NCI-H774 (cell line): ENCODE measurements at places on chromosomes 6 and 20.

- no peak for DNase-seq
Measured at GRCh38 chr20:49749625-49750024, 35.9 kb upstream of the B4GALT5 start.

DNA sequence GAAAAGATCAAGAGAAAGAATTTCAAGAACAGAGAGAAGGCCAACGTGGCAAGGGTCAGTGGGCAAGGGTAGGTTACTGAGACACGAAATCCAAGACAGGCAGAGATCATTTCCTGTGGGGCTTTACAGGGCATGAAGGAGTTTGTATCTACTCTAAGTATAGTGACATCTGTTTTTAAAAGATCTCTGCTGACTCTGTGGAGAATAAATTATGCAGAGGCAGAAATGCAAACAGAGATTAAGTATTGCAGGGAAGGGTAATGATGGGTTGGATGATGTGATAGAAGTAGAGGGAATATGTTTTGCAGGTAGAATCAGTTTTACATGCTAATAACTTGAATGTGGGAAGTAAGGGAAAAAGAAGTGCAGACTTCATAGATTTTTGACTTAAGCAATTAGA lies 243.5 kb downstream of the FRK start:
- DNase-seq, result no peak

GRCh38 chr6:9943026-9943425 lies 471.8 kb downstream of the TFAP2A start:
- DNase-seq, result no peak

GRCh38 chr6:154350293-154350692 lies 6.3 kb downstream of the IPCEF1 start:
- DNase-seq, result no peak

- DNase-seq, result no peak
Measured at GRCh38 chr20:19947611-19948264, 69.4 kb upstream of the NAA20 start.

- no peak for DNase-seq
Measured at GRCh38 chr20:8375898-8376297, 243.8 kb downstream of the PLCB1 start.

DNA sequence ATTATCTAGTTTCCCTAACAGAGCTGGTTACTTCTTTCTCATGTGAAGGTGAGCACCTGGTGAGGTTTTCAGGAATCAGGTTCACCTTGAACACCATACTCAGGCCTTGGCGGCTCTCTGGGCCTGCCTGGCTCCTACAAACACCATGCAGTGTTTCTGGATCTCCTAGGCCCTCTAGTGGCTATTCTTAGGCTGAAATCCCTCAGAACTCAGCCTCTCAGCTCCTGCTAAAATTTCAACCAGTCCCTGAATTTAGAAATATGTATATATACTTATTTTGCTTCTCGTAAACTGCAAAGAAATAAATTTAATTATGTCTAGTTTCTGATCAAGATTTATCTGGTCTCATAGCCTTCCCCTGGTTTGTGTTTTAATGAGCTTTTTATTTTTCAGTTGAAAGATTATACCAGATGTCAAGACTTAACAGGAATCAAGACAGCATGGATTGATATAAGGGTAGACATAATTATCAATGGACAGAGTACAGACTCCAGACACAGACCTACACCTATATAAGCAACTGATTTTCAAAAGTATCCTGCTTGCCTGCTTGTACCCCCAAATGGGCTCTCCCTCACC lies 55.9 kb downstream of the ANKEF1 start:
- DNase-seq, result peak; percentile 47

DNA sequence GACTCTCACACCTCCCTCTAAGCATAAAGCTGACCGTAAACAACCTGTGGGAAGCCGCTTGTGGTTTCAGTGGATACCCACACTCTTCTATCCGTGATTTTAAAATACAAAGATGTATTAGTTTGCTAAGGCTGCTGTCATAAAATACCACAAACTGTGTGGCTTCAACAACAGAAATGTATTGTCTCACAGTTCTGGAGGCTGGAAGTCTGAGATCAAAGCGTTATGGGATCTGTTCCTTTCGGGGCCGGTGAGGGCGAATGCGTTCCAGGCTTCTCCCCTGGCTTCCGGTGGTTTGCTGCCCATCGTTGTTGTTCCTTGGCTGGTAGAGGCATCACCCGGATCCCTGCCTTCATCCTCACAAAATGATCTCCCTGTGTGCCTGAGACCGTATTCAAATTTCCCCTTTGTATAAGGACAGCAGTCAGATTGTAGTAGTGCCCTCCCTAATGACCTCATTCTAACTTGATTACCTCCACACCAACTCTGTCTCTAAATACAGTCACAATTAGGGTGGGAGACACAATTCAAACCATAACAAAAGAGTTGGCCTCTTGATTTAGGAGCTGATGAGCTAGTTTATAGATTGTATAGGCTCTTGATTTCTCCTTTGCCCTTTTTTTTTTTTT lies 210.6 kb upstream of the SOX4 start:
- no peak for DNase-seq

GRCh38 chr6:113779656-113780055 lies 77.5 kb upstream of the MARCKS start:
- no peak for DNase-seq

- DNase-seq, result no peak
Measured at GRCh38 chr20:49477200-49477599, 5.3 kb downstream of the KCNB1 start.

GRCh38 chr6:150514806-150515380 lies 84.8 kb upstream of the PLEKHG1 start:
- no peak for DNase-seq

- DNase-seq, result no peak
Measured at GRCh38 chr6:43953256-43953655, 174.0 kb downstream of the MRPL14 start.

- no peak for DNase-seq
Measured at GRCh38 chr6:88730611-88731011, 232.8 kb downstream of the RNGTT start.

DNA sequence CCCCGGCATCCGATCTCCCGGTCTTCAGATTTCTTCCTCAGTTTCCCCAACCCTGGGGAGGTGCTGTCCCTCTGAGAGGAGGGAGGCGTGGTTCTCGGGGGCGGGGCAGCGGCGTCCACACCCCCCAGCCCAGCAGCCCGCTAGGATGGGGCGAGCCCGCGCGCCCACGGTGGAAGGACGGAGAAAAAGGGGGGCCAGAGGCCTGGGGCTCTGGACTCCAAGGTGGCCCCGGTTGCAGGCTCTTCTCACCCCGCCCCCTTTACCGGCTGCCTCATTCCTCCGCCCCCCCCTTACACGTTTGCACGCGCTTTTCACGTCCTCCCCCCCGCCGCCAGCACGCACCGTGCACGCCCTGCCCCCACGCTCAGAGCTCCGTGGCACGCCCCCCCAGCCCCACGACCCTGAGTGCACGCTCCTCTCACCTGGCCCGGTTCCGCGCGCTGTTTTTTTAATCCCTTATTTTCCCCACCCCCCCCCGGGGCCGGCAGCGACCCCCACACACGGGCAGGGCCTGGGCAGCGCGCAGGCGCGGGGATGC lies 402 bp downstream of the ZBTB12 start:
- peak; percentile 36 for DNase-seq

DNA sequence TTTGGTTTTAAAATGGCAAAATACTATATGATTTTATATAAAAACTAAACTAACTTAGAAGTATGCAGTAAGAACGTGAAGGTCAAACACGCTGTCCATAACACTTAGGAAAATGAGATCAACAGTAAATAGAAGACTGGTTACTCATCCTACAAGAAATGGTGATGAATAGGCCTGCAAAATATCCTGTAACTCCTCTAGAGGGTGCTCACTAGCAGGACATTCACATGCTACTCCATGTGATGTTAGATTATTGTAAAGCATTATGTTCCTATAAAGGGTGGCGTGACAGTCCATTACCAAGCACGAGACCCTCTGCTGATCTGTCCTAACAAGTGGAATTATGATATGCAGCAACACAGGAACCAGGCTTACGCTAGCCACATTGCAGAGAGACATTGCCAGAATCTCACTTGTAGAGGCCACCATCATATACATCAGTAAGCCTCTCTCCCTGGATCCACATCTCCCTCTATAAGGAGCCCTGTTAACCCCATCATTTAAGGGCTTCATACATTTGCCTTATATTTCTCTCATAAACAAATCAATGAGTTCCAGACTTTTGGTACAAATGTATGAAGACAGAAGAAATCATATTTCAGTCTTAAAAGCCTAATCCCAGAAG lies 18.0 kb upstream of the DEFB129 start:
- DNase-seq, result peak; percentile 15

DNA sequence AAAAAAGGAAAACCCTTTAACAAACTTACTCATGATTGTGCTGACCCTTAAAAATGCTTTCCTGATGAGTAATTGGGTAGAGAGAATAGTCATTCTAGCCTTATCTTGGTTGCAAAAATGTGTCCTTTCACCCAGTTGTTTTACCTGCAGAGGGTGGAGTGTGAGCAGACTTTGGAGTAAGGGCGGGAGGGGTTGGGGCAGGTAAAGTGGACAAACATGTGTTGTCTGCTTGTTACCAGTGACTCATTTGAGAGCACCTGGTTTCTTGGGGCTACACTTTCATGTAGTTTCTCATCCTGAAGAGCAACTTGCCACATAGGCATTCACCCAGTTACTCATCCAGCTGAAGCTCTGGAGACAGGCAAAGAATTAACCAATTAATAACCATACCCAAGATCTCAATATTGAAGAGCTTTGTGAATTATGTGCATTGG lies 121.1 kb downstream of the TNFRSF21 start:
- no peak for DNase-seq

DNA sequence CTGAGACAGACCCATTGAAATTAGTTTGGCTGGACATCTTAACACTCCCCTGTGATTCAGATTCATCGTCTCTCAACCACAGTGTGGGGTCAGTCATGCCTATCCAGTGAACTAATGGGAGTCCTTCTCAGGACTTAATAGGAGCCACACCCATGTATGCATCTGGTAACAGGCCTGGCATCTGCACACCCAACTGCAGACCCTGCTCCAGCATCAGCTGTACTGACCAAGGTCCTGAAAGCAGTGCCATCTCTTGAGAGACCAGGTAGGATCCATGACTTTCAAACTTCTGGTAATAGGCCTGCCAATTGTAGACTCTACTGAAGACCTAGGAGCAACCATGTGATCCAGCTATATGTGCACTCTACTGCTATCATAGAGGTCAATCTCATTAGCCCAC lies 363.6 kb upstream of the POU3F2 start:
- no peak for DNase-seq

- DNase-seq, result peak; percentile 83
Measured at GRCh38 chr6:145633981-145634627, 101.2 kb downstream of the EPM2A start.

GRCh38 chr6:160899671-160900430 lies 91.7 kb upstream of the MAP3K4 start:
- no peak for DNase-seq

DNA sequence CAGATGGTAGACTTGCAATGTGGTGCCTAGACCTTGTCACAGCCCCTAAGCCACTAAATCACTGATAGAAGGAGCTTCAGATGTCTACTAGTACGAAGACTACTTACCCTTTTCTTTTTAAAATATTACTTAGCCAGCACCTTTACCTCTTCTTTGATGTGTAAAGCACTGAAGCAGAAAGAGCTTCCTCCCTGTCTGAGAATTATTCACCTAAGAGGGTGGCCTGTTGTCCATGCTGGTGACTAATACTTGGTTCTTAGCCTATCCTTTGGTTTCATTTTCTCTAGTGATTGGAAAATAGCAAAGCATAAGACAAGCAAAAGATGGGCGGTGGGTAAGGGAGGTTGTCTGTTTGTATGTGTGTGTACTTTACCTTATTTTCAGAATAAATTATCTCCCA lies 794.6 kb downstream of the TFAP2A start:
- DNase-seq, result no peak

DNA sequence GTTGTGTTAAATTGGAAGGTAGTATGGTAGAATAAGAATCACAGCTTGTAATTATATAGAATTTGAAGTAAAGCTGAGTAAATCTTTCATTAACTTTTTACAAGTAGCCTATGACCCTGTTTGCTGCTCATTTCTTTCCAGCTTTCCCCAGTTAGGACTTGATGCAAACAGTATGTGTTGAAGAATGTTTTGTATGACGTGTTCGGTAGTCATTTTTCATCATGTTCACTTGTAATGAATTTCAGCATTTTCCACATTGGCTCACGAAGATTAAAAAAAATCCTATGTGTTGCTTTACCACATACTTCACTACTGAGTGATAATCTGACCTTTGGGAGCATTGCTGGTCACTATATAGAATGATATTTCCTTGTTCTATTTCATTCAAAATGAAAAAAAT lies 162.4 kb downstream of the CDKAL1 start:
- no peak for DNase-seq

DNA sequence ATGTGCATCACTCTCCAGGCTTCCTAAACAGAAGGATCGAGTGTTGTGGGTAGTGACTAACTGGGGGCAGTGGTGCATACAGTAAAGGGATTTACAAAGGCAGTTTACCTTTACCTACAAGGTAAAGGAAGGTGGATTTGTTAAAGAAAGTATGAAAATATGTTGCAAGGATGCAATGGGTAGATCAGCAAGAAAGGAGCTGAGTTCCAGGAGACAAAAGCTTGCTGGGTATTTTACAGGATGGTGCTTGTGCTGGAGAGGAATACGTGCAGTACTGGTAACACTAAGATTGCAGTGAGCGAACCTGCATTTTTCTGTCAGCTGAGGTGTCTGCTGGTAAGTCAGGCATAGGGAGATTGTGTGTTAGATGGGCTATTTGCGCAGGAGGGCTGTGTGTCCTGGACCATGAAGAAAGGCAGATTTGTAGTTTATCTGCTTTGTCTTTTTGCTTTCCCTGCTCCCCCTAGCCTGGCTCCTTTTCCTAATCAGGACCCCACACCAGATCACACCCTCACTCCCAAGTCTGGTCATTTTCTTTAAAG lies 304.6 kb downstream of the THBS2 start:
- no peak for DNase-seq

GRCh38 chr20:20680991-20681508 lies 31.4 kb downstream of the RALGAPA2 start:
- DNase-seq, result no peak

DNA sequence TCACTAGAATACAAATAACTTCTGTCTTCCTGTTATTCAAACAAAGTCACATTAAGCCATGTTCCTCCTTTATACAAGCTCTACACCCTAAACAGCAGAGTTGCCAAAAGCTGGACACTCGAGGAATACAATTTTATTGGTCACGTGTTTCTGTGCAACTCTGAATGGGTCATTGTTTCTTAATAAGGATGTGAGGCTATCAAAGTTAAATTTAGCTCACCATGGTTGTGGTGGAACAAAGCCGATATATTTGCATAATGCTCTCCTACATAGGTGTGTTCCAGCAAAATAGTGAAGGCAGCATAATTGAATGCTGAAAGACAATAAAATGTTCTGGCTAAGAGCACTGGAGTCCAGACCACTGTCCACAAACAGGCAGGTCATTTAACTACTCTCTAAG lies 36.9 kb upstream of the CD2AP start:
- DNase-seq, result peak; percentile 75

- no peak for DNase-seq
Measured at GRCh38 chr6:138607478-138608433, 108.5 kb upstream of the NHSL1 start.

DNA sequence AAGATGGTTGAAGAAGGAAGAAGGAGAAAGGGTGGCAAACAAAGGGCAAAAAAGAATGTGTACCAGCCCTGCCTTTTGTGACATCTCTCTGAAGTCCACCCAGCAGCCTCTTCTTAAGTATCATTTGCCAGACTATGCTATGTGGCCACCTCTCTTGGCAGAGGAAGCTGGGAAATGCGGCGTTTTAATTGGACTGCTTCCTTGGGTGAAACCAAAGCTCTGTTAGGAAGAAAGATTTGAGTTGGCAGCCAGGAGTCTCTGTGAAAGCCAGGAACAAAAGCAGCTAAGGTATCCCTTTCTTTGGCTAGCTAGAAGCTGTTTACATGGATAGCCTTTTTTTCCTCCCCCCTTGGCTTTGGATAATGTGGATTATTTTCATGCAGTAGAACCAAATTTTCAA lies 67.5 kb upstream of the GTSF1L start:
- no peak for DNase-seq
